ENCODE measurements at places on chromosomes 1 and 21.

- DNase-seq, result no peak
Observed at GRCh38 chr1:187624812-187625545, 796.2 kb downstream of the PLA2G4A start.

- no peak for DNase-seq
Observed at GRCh38 chr21:36846631-36847030, 119.8 kb downstream of the HLCS start.

DNA sequence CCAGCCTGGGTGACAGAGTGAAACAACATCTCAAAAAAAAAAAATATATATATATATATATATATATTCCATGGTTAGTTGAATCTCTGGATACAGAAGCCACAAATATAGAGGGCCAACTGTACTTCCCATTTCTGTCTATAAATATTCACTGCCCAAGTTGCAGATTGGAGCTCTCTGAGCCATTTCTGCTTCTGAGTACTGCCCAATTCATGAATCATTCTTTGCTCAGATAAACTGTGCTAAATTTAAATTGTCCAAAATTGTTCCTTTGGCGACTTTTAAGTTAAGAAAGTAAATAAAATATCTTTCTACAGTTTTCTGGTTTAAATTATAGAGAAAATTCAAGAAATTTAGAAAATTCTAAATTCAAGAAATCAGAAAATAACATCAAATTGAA lies 23.2 kb upstream of the C1orf146 start:
- no peak for DNase-seq

DNA sequence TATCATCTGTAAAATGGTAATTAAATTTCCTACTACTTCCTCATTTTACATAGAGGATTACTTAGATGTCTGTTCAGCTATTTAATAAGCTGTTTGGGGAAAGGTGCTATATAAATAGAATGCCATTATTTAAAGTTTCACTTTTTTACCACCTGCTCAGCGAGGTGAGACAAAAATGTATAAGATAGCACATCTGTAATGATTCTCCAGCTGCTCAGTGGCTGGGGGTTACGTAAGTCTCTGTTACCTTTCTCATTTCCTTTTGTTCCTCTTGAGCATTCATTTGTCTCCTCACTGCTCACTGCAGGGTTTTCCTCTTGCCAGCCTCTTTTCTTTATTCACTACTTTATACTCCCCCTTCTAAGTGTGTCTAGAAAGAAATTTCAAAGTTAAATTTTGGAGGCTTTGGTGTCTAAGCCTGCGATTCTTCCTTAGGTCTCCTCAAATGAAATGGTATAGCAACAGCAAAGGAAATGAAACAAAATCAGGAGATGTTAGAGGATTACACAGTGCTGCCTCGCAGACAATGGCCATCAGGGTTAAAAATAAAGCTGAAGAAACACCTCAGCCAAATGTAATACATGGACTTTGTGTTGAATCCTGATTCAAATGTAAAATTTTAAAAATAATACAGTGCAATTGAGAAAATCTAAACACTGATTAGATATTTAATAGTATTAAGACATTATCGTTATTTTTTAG lies 6.8 kb downstream of the RGS8 start:
- no peak for DNase-seq

GRCh38 chr21:38664841-38665240 lies 140.9 kb upstream of the ETS2 start:
- no peak for DNase-seq

GRCh38 chr1:19067182-19067911 lies 110.9 kb upstream of the IFFO2 start:
- DNase-seq, result no peak

GRCh38 chr1:8465692-8466091 lies 147.8 kb downstream of the SLC45A1 start:
- no peak for DNase-seq

- no peak for DNase-seq
Observed at GRCh38 chr1:204697893-204698292, 12.4 kb upstream of the LRRN2 start.

GRCh38 chr1:228664399-228664914 lies 70.8 kb upstream of the RHOU start:
- peak; percentile 83 for DNase-seq

DNA sequence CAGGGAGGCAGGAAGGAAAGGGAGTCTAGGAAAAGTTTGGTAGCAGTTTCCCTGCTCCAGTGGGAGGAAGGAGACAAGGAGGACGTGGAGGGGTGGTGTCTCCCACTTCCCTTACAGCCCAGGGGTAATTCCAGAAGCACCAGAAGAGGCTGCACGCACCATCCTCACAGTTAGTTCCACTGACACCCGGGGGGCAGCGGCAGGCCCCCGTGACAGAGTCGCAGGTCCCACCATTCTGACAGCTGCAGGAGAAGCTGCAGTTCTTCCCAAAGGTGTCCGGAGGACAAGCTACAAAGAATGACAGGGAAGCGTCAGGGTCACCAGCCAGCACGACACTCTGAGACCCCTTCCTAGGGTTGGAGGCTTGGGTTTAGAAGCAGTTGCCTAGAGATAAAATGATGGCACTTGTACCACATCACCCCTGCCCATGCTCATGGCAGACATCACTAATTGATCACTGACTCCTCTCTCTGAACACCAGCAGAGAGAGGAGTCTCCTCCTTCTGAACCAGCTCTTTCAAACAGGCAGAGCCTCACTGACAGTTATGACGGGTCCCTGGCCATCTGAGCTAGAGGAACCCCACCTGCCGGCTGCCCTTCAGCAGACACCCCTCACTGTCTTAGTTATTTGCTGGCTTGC lies 53.3 kb downstream of the ARHGEF16 start:
- no peak for DNase-seq

DNA sequence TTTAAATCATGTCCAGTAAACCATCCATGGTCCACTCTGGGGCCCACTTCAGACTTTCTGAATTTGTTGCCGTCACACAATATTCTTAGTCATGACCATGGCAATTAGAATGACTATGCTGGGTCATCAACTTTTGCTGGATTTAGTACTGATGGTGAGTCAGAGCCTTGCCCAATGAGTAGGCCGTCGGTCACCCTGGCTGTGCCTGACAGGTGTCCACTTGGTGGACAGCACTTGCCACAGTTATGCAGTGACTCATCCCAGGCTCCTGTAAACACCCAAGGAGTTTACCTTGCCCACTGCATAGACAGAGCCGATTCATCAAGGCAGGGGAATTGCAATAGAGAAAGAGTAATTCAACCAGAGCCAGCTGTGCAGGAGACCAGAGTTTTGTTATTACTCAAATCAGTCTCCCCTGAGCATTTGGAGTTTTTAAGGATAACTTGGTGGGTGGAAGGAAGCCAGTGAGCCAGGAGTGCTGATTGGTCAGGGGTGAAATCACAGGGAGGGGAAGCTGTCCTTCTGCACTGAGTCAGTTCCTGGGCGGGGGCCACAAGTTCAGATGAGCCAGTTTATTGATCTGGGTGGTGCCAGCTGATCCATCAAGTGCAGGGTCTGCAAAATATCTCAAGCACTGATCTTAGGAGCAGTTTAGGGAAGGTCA lies 333.8 kb downstream of the PTPRU start:
- DNase-seq, result no peak
